ENCODE measurements at places on chromosomes 3 and 15. TPM values are rescaled to one million over a fixed set of nuclear protein-coding genes. Genes with fewer than 3 reads are reported as not detected.

The GRK7 gene
- total RNA-seq, result not detected

The CCR9 gene
- not detected for total RNA-seq

The GOLGA8J gene
- total RNA-seq, result not detected

The SEMA7A gene
- 1.7 TPM for total RNA-seq

The TOPBP1 gene
- 42.4 TPM for total RNA-seq

The ISLR gene
- total RNA-seq, result not detected

The COL6A5 gene
- not detected for total RNA-seq

Measured in endothelial cell of umbilical vein (primary cell).